ENCODE measurements at places on chromosomes 1 and 21. TPM values are rescaled to one million over a fixed set of nuclear protein-coding genes. Genes with fewer than 3 reads are reported as not detected.

DNA sequence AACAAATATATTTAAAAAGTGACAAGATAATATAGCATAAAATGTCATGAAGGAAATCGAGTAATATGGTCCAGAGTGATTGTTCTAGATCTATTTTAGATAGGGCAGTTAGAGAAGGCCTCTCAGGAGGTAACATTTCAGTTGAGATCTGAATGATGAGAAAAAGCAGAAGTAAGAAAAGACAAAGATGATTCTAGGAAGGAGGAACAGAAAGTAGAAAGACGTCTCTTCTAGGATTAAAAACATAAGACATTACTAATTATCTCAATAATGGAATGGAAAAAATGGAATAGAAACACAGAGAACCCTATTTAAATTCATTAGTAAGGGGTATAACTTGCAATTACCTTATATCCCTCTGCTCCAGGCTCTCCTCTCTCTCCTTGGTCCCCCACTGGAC lies 130.0 kb upstream of the ZNHIT6 start:
- no peak for DNase-seq

DNA sequence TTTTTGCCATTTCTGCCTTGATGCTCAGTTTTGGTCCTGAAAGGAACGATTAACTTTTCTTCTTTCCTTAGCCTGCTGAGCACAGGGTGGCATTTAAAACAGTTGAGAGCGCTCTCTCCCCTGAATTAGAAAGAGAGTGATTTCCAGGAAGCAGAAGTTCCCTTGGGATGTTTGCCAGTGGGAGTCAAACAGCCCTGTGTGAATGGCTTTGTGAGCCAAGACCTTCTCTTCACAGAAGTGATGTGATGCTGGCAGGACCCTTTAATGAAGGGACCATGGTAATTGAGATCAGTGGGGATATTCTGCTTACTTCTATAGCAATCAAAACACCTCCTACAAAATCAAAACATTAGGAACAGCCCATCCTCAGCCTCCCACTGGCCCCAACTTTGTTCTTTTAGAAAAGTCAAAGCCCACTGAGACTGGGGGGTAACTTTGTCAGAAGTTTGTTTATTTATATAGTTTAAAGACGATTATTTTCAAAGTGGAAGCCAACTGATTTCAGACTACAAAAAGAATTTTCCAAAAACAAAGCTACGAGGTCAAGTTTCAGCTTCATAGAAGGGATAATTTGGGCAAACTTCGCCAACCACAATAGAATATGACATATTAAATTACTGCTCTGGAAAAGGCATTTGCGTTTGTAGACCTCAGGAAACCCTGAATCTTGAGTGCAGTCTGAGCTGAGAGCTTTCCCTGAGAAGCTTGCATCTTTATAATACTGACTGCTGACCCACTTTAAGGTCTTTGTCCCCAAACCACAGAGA lies 122.7 kb downstream of the GABPA start:
- no peak for DNase-seq

- DNase-seq = peak; percentile 96
Measured at GRCh38 chr1:112818990-112819689, 104.0 kb upstream of the PPM1J start.

DNA sequence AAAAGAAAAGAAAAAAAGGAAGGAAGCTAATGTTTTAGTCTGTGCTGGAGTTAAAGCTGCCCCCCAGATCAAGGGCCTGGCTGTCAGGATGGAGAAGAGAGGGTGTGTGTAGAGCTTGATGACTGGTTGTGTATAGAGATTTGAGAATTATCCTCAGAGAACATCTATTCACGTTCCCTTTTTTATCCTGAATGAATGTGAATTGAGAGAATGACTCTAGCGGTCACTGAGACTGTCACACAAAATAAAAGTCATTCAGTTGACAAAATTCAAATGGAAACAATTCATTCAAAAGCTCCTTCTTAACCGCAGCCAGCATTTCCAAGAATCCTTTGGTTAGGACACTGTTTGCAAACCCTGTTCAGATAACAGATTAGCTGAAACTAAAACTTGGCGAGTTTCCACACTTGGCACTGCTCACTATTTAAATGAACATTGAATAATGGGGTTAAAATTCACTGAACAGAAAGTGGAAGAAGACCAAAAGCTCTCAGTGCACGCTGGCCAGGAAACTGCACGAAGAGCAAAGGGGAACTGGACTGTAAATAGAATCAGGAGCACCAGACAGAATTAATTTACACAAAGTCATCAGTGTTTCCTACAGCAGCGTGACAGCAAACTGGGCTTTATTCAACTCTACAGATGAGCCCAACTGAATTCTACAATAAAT lies 13.6 kb upstream of the FAM89A start:
- peak; percentile 14 for DNase-seq

- no peak for DNase-seq
Measured at GRCh38 chr1:7586031-7586941, 184.8 kb upstream of the VAMP3 start.

- no peak for DNase-seq
Measured at GRCh38 chr1:14639291-14640050, 41.0 kb downstream of the KAZN start.

DNA sequence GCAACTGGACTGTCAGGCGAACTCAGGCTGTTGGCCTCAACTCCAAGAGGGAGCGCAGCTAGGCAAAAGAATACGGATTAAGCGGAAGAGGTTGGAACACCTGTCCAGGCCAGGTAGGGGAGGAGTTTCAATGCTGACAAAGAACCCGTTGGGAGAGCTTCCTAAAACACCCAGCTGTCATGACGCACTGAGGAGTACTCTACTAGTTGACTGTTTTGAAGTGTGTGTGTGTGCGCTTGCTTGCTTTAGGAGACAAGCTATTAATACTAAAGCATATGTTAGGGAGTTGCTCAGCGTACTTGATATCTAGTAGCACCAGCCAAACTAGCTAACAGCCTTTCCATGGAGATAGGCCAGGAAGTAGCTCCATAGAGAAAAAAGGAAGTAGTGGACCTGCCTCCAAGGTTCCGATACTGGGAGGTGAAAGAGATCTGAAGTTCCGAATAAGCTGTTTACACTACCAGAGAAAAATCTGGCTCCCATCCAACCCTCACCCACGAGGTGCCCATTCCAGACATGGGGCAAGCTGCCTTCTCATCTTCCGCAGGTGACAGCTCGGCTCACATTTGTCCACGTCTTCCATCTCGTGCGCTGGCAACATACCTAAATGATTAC lies 974 bp upstream of the FNBP1L start:
- peak; percentile 28 for DNase-seq

DNA sequence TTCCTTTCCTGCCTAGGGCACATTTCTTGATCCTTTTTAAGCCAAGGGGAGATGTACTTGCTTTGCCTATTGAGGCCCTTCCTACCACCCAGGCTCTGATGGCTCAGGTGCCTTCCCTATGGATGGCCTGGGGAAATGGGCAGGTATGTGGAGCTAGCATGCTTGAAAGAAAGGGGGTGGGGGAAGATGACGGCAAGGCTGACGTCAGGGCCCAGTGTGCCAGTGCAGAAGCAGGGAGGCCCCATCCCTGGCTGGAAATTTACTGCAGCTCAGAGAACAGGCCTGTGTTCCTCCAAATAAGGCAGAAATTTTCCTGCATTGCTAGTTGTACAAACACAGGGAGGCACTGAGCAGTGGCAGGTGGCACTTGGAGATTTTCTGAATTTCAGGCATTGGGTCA lies 453.2 kb upstream of the VAMP3 start:
- no peak for DNase-seq

GRCh38 chr1:37047542-37047941 lies 13.2 kb upstream of the GRIK3 start:
- DNase-seq = no peak

DNA sequence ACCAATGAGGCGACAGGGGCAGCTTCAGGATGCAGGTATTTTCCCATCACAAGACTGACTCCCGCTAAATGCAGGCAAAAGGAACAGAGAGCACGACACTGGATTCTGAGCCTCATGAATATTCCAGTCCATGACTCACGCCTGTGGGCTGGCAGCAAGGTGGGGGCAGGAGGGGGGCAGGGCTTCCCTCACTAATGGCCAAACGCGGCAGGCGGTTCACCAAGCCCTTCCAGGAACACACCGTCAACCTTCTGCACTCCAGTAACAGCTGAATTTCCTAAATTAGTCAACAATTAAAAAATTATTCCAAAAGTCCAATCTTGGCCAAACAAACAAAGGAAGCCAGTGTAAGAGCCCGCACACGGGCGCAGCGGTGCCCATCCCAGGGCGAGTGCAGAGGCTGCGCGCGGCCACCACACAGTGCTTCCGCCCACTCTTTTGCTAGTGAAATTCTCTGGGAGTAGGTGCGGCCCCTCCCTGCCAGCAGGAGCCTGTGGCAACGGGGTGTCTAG lies 12.5 kb upstream of the GPR153 start:
- no peak for DNase-seq

Gene CROCC
- 15.6 TPM for total RNA-seq

Gene PLA2G2D
- not detected for total RNA-seq

Gene DENND2C
- total RNA-seq = 1.1 TPM

Gene NEGR1
- not detected for total RNA-seq

Gene UBL4B
- total RNA-seq = not detected

Gene GOLT1A
- not detected for total RNA-seq
